ENCODE measurements at places on chromosomes 16 and 17. TPM values are rescaled to one million over a fixed set of nuclear protein-coding genes. Genes with fewer than 3 reads are reported as not detected.

WNK4 gene
- total RNA-seq = 27.3 TPM

SSTR5 gene
- total RNA-seq = not detected

DBNDD1 gene
- total RNA-seq = 10.7 TPM

ABCA5 gene
- 4.1 TPM for total RNA-seq

PMFBP1 gene
- total RNA-seq = 3.7 TPM

AGRP gene
- total RNA-seq = not detected

SCRN2 gene
- 33.2 TPM for total RNA-seq

ADGRG3 gene
- total RNA-seq = 0.27 TPM

PRR29 gene
- total RNA-seq = 0.03 TPM
